ENCODE measurements at places on chromosomes 5 and 9.
A peak's percentile ranks its signal among the peaks of the same experiment; 100 is the strongest.

- DNase-seq, result no peak
These were observed 86.7 kb upstream of the ALDH1A1 start for GRCh38 chr9:73039271-73040263.

GRCh38 chr9:107455425-107456135, 34.0 kb downstream of the KLF4 start:
- DNase-seq, result no peak

GRCh38 chr5:106640511-106640910, 1030.2 kb downstream of the EFNA5 start:
- no peak for DNase-seq

DNA sequence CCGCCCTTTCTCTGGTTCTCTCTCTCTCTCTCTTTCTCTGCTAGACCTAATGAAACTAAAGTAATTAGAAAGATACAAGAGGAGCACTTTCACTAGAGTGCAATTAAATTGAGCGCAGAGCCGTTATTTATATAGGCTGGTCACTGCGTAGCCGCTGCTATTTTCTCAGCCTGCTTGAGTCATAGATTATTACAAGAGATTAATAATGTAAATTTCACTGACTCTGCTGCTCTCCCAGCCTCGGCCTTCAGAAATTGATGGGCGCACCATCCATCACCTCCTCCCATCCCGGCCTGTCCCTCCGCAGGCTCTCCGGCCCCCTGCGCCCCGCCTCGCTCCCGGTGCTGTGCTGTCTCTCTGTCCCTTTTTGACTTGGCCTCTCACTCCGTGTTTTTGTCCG, 268.0 kb upstream of the MVB12B start:
- no peak for DNase-seq

GRCh38 chr9:98099898-98100297, 19.1 kb downstream of the TRIM14 start:
- DNase-seq, result no peak

- DNase-seq, result no peak
These were observed 106.7 kb downstream of the OXCT1 start for GRCh38 chr5:41763574-41763973.

- no peak for DNase-seq
These were observed 86.8 kb downstream of the LHX2 start for GRCh38 chr9:124098141-124098905.

DNA sequence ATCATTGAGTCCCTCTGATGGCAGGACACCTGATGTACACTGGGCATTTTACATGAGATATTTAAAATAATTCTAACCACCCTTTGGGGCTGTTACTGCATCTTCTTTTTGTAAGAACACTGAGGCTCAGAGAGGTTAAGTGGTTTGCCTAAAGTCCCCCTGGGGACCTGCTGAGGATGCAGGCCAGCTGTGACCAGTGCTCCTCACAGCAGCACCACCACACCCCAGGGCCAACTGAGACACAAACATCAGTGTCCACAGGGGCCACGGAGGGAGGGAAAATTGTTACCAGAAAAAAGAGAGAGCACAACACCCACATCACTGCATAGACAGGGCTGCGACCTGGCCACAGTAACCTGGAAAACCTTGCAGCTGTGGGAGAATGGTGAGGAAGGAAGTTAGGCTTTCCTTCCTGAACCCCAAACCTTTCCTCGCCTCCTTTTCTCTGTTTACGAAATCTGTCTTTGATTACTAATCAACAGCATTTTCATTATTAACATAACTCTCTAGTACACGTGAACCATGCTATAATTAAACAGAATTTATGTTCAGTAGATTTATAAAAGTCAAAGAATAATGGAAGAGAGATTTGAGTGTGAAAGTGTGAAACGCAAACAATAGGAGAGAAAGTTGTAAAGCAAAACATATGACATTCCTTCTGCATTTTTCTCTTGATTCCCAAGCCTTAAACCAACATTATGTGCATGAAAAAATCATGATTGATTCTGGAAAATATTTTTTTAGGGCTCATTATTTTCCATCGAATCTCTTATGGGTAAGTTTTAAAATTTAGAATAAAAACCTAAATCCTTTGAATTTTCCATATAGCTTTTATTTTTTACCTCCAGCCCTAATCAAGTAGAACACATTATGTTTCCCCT, 228.1 kb upstream of the DAPK1 start:
- DNase-seq, result no peak

DNA sequence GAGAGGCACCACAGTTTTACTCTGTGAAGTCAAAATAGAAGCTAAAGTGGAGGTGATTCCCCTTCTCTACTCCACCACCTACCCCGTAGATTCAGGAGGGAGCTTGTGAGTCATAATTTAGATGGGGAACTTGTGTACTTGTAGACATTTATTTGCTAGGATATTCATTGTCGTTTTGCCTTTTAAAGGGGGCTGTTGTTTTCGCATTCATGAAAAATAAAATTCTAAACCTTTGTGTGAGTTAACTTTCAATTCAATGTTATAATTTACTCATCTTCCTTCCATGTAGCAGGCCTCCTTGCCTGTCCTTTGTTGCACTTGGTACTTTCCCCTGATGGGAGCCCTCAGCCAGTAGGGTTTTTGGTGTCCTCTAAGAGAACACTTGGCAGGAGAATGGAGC, 22.0 kb downstream of the SECISBP2 start:
- no peak for DNase-seq

DNA sequence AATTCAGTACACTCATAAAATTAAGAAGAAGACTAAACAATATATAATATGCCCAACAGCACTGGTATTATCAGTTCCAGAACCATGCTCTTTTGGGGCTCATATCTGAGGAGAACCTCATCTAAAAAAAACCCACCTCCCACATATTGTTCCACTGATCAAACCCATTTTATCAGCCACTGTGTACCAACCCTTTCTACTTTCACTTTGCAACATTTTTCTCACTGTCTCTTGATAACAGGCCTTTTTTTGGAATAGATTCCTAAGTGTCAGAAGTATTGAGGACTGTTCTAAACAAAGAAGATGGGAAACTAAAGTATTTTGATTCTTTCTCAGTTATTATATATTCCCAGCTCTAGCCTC, 173.2 kb downstream of the GABRB2 start:
- DNase-seq, result no peak

- DNase-seq, result no peak
These were observed 5.1 kb upstream of the HSPA5 start for GRCh38 chr9:125246261-125246667.

DNA sequence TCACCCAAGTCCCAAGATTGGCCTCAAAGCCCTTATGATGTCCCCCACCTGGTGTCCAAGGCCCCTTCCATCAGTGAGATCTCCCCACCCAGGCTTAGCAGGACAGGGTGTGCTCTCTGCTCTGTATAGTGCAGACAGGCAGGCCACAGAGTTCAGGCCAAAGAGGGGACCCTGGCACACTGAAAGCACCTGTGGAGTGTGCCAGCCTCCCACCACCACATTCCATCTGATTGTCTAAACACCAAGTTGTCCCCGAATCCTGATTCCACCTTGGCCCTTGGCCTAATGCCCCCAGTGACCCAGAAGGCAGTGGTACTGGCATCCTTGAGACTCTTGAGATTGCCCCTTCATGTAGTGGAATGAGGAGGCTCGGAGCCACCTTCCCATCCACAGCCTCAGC, 5.4 kb downstream of the SPINK4 start:
- DNase-seq, result no peak

GRCh38 chr5:95689680-95690079, 6.9 kb upstream of the SPATA9 start:
- DNase-seq, result no peak

DNA sequence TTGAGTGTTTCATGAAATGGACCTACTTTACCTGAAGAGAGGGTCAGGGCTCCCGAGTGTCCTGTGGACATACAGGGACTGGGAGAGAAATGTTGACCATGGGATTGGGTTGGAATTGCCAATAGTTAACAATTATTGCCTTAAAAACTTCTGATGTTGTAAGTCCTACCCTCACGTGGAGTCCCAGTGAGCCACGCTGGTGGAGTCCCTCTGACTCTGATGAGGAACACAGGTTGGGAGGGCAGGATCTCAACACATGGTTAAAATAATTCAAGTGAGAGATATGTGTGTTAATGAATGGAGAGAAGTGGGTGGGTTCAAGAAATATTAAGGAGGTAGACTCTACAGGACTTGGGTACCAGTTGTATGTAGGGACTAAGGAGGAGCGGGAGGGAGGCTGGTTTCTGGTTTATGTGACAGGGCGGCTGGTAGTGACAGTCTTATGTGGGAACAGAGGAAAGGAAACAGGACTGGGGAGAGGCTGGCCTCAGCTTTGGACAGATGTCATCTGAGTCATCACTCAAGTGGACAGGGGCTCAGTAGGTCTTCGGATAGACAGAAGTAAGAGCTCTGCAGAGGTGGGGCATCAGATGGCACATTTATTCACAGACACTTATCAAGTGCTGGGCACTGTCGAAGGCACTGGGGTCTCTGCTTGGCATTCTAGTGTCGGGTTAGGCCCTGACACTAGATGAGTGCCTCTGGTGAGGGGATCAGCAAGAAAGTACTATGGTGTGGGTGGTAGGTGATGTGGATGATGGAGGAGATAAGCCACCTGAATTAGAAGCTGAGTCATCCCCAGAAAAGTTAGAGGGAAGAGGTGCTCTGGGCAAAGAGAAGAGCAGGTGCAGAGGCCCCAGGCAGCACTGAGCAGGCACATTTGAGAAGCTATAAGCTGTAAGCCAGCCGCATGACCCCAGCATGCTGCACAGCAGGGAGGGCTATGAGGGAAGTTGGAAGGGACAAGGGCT, 27.2 kb downstream of the MAML1 start:
- DNase-seq, result no peak

DNA sequence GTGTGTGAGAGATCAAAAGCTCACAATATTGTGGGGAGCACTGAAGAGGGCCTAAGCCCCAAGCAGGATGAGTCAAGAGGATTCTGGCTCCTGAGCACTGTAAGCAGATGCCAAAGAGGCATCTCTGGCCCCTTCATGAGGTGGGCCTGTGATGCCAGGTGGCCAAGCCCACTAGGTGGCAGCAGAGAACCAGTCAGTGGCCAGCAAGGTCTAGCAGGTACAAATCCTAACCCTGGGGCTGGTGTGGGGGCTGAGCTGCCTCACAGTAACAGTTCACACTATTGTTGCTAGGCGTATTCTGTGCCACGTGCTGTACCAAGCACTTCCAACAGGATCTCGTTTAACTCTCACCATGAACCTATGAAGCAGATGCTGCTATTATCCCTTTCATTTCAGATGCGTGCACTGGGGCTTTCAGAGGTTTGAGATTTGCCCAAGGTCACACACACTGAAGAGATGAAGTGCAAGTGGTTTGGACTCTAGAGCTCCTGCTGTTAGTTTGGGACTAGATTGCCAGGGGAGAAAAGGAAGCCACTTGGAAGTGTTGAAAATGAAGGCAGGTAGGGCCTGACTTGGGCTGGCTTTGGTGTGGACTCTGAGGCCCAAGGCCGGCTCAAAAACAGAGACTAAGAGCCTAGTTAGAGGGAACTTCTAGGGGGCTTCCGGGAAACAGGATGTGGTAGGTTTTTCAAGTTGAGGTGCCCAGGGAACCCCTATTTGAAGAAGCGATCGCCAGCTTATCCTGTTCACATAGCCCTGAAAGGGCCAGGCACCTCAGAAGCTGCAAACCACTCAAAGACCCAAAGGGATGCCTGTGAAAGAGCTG, 4.4 kb upstream of the MLANA start:
- DNase-seq, result peak; percentile 52

DNA sequence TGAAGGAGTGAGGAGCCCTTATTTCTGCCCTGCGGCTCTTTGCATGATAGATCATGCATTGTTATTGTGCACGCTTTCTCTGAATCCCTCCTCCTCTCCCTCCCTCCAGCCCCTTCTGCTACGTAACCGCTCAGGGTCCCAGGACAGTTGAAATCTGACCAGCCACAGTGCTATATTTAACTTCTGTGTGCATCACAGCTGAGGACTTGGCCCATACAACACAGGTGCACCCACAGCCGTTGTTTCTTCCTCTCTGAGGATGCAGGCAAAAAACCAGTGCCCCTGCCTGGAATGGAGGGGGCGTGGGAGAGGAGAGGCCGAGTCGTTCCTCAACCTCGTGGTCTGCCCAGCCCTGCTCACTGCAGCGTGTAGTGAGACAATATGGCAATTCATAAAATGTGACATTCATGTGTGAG, 335.6 kb upstream of the CLINT1 start:
- peak; percentile 67 for DNase-seq

DNA sequence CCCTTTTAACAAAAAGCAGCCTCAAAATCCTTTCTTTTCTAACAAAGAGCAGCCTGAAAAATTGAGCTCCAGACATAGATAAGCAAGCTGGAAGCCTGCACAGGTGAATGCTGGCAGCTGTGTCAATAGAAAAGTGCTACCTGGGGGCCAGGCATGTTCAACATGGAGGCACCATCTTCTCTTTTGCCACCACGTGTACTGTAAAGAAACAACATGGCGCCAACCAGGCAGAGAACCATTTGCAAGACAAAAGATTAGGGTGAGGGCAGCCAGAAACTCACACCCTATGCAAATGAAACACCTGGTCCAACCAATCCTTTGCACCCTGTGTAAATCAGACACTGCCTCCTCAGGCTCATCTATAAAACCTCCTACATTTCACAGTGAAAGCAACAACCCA, 96.0 kb downstream of the ACTL7B start:
- no peak for DNase-seq
